ENCODE measurements at places on chromosomes 3 and 15.

GRCh38 chr3:22239011-22239410 is 488.0 kb upstream of the ZNF385D start:
- DNase-seq, result no peak

- DNase-seq, result no peak
These were observed 38.4 kb upstream of the VPS8 start for GRCh38 chr3:184773283-184774186.

- no peak for DNase-seq
These were observed 104.3 kb upstream of the MEIS2 start for GRCh38 chr15:37204692-37205091.

DNA sequence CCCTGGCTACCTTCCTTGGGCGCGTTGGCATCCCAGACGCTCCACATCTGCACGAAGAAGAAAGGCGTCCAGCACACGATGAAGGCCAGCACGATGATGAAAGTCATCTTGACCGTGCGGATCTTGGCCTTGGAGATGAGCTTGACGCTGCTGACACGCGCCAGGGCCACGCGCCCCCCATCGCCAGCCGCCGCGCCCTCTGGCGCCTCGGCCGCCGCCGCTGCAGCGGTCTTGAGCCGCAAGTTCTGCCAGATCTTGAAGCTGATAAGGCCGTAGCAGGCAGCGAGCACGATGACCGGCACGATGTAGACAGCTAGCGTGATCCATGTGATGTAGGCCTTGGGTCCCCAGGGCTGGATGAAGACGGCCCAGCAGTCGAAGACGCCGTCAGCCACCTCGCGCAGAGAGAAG is 2.2 kb downstream of the OXTR start:
- no peak for DNase-seq

- DNase-seq, result no peak
These were observed 192.2 kb upstream of the THRB start for GRCh38 chr3:24686808-24687207.

DNA sequence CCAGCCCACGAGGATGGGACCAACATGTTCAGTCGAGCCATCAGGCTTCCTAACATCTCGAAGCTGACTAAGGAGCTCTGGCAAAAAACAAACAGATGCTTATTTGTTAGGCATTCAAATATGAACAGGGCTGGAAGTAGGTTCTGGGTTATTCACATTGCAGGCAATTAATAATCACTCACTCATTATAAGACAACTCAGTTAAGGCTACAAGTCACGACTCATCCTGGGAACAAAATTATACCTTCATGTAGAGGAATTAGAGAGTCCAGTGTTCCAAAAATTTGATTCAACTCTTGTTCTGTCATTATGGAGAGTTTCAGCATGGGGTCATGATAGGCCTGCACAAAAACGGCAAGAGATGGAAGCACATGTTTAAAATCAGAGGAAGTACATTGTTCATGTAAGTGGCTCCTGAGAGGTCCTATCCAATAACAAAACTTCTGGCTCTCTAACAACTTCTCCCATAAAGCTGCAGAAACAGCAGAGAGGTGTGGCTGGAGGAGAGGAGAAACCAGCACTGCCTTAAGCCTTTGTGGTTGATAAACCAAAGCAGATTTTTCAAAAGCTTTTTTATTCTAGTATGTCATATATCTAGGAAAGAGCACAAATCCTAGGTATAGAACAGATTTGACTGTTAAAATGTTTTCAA is 50.6 kb downstream of the ARHGEF3 start:
- DNase-seq, result no peak

DNA sequence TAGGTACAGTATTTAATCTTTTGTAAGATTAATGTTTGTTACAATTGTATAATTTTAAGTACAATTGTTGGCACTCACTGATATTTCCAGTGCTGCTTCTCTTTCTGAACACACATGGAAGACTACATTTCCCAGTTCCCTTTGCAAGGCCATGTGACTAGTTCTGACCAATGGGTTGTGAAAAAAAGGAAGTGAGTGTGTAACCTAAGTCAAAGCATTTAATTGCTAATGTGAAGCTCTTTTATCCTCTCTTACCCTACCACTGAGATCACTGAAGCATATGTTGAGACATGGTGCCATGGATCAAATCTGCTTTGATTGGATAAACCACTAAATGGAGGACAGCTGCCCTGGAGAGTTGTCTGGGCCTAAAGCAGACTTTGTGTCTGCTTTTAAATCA is 83.9 kb upstream of the PLXND1 start:
- DNase-seq, result peak; percentile 31

- no peak for DNase-seq
These were observed 534.4 kb downstream of the ZNF385D start for GRCh38 chr3:21216598-21216997.

DNA sequence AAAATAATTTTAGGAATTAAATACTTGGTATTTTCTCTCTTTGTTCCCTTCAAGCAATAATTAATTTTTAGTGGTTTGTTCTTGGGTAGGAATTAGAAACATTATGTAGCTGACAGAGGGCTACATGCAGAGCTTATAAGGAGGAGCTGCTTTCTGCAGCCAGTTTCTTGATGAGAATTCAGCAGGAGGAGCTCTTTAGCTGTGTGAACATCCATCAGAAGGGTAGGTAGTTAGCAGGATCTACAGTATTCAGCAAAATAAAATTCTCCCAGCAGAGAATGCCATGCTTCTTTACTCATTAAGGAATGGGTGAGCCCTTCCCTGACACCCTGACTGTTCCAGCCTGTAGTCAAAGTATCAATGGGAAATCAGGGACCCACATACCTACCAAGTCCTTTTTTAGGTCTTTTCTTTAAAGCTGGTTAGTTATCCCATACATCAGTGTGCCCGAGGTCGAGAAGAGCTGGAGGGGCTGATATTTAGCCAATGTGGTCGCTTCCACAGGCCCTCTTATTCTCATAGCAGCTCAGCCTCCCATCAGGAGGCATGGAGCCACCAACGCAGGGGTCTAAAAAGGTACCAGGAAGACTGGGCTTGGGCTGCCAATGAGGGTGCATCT is 54.0 kb downstream of the KCNAB1 start:
- no peak for DNase-seq

- no peak for DNase-seq
These were observed 21.5 kb upstream of the CHD2 start for GRCh38 chr15:92878593-92879053.

- no peak for DNase-seq
These were observed 5.9 kb upstream of the MLF1 start for GRCh38 chr3:158565076-158565475.

- DNase-seq, result no peak
These were observed 40.9 kb downstream of the SAMMSON start for GRCh38 chr3:70040386-70040785.

DNA sequence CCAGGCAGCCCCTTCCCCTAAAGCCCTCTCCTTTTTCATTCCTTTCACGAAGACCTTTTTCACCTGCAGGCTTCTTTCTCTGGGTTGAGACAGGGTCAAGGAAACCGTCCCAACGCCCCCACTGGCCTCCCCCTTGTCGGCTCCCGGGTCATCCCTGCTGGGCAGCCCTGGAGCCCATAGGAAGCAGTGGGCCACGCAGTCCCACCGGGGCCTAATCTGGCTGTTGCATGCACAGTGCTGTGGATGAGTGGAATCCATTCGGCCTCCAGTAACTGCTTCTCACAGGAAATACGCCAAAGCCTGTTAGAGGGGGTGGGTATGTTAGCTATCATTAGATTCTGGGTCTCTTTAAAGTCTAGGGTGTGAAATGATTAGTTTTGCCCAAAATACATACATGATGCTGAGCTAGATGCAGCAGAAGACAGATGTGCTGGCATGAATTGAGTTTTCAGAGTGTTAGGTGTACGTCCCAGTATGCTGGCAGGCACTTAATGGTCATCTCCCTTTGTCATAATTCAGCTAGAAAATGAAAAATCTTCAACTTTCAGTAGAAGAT is 16.6 kb downstream of the LYSMD4 start:
- no peak for DNase-seq

DNA sequence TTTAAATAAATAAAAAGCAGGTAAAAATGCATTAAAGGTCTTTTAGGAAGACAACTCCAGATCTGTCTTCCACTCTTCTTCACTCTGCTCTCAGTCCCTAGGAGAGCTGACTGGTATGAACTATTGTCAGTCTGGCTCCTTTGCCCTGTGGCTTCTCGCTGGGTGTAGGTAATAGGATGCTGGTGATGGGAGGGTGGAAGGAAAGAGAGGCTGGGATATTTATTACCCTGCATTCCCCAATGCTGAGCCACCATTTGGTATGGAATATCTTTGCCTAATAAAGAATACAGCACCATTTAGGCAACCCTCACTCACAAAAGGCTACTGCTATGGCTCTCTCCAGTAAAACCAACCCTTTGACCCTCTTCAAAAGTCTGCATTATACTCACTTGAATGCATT is 326.9 kb downstream of the CNTN3 start:
- DNase-seq, result no peak

DNA sequence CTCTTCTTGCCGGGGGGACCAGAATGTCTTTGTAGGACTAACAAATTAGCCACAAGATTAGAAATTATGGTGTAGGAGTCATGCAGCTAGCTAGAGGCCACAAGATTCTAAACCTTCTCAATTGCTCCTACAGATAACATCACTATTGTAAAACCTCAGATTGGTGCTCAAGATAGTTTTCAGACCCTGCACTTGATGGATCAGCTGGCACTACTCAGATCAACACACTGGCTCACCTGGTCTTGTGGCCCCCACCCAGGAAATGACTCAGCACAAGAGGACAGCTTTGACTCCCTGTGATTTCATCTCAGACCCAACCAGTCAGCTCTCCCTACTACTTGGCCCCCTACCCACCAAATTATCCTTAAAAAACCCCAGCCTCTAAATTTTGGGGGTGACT is 124.1 kb upstream of the RASGRP1 start:
- DNase-seq, result no peak

GRCh38 chr3:134911586-134912548 is 116.8 kb downstream of the EPHB1 start:
- DNase-seq, result no peak

- DNase-seq, result no peak
These were observed 180.3 kb downstream of the ABHD5 start for GRCh38 chr3:43870844-43871626.

GRCh38 chr3:3628676-3629328 is 170.4 kb upstream of the LRRN1 start:
- no peak for DNase-seq

- no peak for DNase-seq
These were observed 173.7 kb downstream of the ATG7 start for GRCh38 chr3:11445883-11446282.

GRCh38 chr15:74873756-74874424 is 725 bp upstream of the SCAMP2 start:
- no peak for DNase-seq

GRCh38 chr3:15011174-15011573 is 53.9 kb downstream of the MRPS25 start:
- DNase-seq, result no peak

- no peak for DNase-seq
These were observed 785 bp upstream of the IFT57 start for GRCh38 chr3:108222853-108223565.

DNA sequence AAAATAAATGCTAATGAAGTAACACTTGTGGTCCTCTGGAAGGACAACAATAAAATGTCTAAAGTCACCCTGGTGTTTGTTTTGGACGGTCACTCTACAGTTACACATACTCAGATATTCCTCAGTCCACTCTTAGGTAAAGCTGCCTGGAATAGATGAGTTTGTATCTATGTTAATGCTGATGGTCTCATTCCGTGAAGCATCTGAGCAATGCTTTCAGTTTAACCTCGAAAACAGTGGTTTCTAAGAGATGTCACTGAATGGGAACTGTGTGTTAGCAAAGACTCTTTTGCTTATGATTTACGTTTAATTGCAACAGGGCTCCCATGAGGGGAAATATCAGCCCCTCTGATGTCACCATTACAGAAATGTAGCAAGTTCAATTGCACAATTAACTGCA is 49.1 kb downstream of the FBN1 start:
- no peak for DNase-seq

DNA sequence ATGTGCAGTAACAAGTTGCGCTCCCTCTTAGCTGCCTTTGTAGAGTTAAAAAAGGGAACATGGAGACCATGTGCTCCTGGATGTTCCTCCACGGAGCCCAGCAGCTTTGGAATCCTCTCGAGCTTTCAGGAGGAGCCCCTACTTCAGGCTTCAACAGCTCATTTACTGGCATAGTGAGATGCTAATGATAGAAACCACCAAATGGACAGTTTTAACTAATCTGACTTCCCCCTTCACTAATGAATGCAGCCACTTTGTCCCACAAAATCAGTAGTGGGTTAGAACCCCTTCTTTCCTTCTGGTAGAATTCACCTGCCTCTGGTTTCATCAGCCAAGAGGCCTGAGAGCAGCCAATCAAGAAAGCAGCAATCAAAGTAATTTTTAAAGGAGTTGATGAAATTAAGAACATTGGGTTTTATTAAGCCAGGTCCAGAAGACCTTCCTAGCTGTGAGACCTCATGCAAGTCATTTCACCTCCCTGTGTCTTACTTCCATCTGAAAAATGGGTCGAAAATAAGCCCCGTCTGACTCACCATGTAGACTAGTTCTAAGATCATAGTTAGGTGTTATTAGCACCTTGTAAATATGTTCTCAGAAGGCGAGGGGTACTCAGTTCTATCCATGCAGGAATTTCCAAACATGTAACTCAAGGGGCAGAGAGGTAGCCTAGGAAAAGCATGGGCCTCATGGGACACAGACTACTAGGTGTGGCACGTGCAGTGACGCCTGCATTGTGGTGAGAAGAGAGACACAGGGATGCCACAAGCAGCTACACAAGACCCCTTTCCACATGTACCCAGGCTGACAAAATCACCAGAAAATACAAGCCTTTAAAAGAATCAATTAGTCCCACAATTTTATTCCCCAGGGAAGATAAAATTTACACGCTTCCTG is 179.7 kb upstream of the LPP start:
- DNase-seq, result no peak

DNA sequence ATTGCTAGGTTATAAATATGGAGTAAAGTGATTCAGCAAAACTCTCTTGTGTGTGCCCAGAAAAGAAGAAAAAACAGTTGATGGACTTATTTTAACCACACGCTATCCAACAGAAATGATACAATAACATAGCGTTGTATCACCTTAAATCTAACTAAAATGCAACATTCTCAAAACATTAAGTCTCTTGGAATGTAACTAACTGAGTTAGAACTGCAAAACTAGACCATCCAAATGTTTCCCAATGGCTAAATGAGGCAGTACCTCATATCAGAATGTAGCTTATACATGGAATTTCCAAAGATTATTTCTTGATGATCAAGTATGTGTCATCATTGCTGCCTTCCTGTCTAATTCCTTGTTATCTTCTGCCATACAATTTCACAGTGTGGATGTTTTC is 187.9 kb downstream of the CNTN3 start:
- no peak for DNase-seq

GRCh38 chr3:30493911-30494311 is 112.5 kb upstream of the TGFBR2 start:
- DNase-seq, result no peak

DNA sequence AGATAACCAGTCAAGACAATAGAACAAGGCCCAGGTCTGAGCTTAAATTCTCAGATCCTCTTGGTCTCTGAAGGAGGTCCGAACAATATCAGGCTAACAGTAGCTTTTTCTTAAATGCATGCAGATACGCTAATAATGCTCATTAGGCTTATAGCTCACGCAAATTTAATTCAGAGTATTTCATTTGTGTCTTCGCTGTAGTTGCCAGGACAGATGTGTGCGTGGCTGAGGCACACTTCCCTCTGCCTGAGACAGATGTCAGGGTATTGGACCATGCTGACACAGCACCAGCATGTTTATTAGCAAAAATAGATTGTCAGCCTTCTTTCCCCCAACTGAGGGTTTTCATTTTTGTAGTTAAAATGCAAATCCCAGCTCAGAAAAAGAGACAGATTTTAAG is 102.9 kb upstream of the BFSP2 start:
- DNase-seq, result no peak

GRCh38 chr3:54345847-54346375 is 223.6 kb downstream of the CACNA2D3 start:
- DNase-seq, result no peak
